ENCODE measurements at places on chromosomes 1 and 21. TPM values are rescaled to one million over a fixed set of nuclear protein-coding genes. Genes with fewer than 3 reads are reported as not detected.

AKR7A3 gene
- 0.51 TPM for total RNA-seq

KRTAP19-4 gene
- not detected for total RNA-seq

IPP gene
- 12.4 TPM for total RNA-seq

DNA sequence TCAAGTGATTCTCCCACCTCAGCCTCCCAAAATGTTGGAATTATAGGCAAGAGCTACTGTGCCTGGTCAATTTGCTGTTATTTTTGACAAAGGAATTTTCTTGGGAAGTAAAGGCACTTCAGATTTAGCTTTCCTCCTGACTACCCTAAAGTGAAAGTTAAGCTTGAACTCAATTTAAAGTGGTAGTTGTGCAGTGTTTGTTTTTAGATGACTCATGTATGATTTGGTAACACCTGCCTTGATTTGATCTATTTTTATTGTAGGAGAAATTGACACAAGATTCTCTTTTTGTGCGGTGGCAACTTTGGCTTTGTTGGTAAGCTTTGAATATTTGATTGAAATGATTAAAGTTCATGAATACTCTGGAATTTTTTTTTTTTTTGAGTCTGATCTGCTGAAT lies 5.0 kb downstream of the RABGGTB start:
- peak overlapping the region; percentile 98 for H3K4me3 ChIP-seq
- peak; percentile 42 for DNase-seq
- peaks cover 79% of the 10 kb centered on the region for H3K36me3 ChIP-seq
- H3K4me1 ChIP-seq = peaks cover 32% of the 10 kb centered on the region

- H3K27me3 ChIP-seq = no peaks in the 10 kb centered on the region
- H3K27ac ChIP-seq = no peak overlapping the region
- no peaks in the 10 kb centered on the region for H3K4me1 ChIP-seq
- no peak overlapping the region for H3K4me3 ChIP-seq
- no peaks in the 10 kb centered on the region for H3K36me3 ChIP-seq
These were observed 89.0 kb upstream of the CHODL start for GRCh38 chr21:18155508-18156193.

DNA sequence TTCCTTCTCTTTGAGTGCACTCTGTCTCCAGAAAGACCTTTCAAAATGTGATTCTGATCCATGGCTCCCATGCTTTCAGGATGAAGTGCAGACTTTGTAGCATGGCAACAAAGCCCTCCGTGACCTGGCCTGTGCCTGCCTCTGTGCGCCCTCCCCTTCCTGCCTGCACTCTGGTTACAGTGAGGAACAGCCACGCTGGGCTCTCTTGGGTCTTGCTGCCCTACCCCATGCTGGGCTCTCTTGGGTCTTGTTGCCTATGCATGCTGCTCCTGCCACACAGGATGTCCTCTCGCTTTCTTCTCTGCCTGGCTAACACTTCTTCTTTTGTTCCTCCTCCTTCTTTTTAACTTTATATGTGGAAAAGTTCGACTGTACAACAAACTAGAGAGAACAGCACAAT lies 28.0 kb downstream of the LMOD1 start:
- H3K4me3 ChIP-seq = no peak overlapping the region
- peaks cover 31% of the 10 kb centered on the region for H3K4me1 ChIP-seq
- no peak overlapping the region for H3K27ac ChIP-seq
- no peaks in the 10 kb centered on the region for H3K36me3 ChIP-seq
- H3K27me3 ChIP-seq = no peaks in the 10 kb centered on the region

DNA sequence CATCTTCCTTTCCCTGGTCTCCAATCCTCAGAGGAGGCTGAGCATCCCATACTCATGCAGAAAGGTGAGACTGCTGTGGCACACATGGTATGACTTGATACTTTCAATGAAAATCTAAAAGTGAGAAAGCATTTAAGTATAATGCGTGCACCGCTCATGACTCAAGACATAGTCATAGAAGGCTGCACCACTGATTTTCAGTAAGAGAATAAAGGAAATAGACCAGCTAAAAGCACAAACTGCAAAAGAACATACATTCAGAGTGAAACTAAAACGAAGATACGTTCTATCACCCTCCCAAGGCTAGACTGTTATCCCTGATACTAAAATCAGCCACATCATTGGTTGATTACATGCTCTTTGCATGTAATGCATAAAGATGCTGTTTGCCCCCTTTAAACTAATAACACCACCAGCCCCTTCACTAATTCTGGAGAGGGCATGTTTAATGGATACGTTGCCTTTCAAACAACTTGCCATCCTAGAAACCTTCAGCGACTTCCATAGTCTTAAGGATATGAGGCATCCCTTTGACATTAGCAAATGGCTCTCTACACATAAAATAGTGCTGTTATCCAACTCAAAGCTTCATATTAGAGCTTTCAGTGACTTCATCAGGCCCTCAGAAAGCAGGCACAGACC lies 2.1 kb downstream of the PLD5 start:
- H3K27ac ChIP-seq = no peak overlapping the region
- DNase-seq = peak; percentile 36
- H3K4me3 ChIP-seq = no peak overlapping the region
